ENCODE measurements at places on chromosomes 4 and X.

GRCh38 chr4:1989533-1990347 is 19.0 kb downstream of the NELFA start:
- no peak for DNase-seq

DNA sequence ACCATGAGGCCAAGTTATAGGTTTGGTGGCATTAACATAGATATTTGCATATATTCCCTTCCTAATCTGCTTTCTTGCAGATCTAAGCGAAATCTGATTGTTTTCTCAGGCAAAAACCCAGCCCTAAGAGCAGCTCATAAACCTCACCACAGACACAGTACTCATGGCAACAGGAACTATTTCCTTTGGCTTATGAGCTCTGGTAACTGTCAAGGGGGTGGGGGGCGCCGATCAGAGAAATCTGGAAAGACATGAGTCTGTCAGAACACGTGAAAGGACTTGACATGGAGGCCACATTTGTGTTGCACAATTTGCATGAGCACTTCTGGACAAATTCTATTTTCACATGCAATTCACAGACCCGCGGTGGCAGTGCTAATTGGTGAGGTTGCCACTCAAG is 83.7 kb downstream of the MGST2 start:
- no peak for DNase-seq

- DNase-seq = no peak
Measured at GRCh38 chrX:129549124-129549523, 9.1 kb downstream of the OCRL start.

GRCh38 chr4:133920236-133920635 is 281.4 kb downstream of the PABPC4L start:
- DNase-seq = no peak

- peak; percentile 27 for DNase-seq
Measured at GRCh38 chr4:126269106-126269505, 954.4 kb downstream of the FAT4 start.

- DNase-seq = no peak
Measured at GRCh38 chr4:141304346-141304745, 83.7 kb downstream of the ZNF330 start.

DNA sequence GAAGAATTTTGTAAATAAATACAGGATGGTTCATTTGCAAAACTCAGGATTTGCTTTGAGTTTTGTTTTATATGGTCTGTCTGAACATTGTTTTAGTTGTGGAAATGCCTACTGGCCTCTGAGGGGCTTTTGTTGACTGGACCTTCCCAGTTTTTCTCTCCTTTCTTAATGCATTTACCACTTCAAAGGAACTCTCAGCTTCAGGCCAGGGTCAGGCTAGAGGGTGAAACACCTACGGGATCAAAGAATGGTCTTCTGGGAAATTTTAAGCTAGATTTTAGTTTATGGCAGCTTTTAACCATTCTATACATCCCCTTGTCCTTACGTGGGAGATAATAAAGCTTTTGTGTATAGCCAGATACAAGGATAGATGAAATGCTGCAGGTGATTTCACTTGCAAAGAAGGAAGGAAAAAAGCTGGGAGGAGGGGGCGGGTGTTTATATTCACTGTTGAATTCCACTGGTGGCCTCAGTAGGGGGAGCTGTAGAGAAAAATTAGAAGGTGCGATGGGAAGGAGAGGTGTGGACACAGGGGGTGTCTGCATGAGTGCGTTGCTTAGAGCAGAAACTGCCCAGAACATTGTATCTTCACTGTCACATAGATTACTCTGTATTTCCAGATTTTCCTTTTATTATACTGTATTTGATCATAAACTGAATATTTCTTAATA is 151.8 kb downstream of the TSPAN5 start:
- no peak for DNase-seq

- DNase-seq = no peak
Measured at GRCh38 chrX:26309262-26309661, 93.3 kb downstream of the MAGEB5 start.

GRCh38 chr4:86302251-86302650 is 57.6 kb downstream of the MAPK10 start:
- DNase-seq = peak; percentile 33

GRCh38 chr4:41406113-41406516 is 131.8 kb upstream of the LIMCH1 start:
- no peak for DNase-seq

GRCh38 chr4:151561551-151562256 is 152.7 kb downstream of the FHIP1A start:
- peak; percentile 6 for DNase-seq

DNA sequence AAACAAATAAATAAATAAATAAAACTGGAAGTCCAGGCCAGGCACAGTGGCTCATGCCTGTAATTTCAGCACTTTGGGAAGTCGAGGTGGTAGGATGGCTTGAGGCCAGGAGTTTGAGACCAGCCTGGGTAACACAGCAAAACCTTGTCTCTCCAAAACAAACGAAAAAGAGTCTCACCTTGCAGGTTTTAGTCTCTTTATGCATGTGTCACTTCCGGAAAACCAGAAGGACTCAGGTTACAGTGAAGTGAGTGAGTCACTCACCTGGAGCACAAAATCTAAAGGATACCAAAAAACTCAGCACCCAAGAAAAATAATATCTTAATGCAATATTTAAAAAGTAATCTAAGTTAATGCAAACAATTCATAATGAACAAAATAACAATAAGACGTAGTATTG is 20.1 kb upstream of the SLC34A2 start:
- no peak for DNase-seq

- peak; percentile 44 for DNase-seq
Measured at GRCh38 chrX:152817078-152817764, 13.3 kb downstream of the CETN2 start.

Data from fibroblast of skin of right quadriceps (primary cell).